ENCODE measurements at places on chromosomes 11 and 22. TPM values are rescaled to one million over a fixed set of nuclear protein-coding genes. Genes with fewer than 3 reads are reported as not detected.

DNA sequence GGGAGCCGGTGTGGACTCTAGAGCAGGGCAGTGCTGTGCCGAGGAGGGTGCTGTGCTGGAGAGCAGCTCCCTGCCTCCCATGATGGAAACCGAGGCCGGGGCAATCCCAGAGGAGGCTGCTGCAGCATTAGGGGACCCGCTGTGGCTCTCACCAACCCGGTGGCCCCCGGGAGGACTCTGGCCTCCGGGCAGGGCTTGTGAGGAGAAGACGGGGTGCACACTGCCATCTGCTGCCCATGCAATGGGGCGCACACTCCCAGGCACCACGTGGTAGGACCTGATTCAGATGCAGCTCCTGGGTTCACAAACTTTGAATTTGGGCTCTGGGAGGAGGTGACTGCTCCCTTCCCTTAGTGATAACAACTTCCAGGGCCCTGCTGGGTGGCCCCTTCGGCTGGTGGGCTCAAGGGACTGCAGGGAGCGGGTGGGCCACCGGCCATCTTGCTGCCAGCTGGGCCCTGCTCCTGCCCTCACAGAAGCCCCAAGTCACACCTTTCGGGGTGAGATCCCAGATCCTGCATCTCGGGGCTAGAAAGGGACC, 93.8 kb upstream of the FGF3 start:
- peak; percentile 20 for DNase-seq

- no peak for DNase-seq
These were observed 36.2 kb downstream of the SERPINH1 start for GRCh38 chr11:75598264-75598663.

DNA sequence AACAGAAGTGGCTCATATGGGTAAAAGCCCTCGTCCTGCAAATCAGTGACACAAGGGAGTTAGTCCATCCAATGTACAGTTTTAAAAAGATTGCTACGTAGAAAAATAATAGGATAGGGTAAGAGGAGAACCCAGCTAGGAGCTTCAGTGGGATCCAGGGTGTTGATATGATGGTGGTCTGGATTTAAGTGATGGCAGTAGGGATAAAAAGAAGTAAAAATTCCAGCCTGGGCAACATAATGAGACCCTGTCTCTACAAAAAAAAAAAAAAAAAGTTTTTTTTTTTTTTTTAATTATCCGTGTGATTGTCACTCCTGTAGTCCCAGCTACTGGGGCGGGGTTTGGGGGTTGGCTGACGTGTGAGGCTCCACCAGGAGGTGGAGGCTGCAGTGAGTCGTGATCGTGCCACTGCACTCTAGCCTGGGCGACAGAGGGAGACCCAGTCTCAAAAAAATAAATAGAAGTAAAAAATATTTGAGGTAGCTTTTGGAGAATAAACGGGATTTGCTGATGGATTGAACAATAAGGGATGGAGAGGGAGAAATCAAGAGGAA, 7.0 kb upstream of the L3MBTL2 start:
- no peak for DNase-seq

- DNase-seq = no peak
These were observed 40.3 kb downstream of the RIBC2 start for GRCh38 chr22:45453764-45454163.

- DNase-seq = no peak
These were observed 3.8 kb downstream of the CYB5R3 start for GRCh38 chr22:42645341-42645937.

Gene MDK
- 27.2 TPM for total RNA-seq

- no peak for DNase-seq
These were observed 110.8 kb downstream of the TEAD1 start for GRCh38 chr11:12784987-12785386.
